ENCODE measurements at places on chromosomes 11 and 22.

DNA sequence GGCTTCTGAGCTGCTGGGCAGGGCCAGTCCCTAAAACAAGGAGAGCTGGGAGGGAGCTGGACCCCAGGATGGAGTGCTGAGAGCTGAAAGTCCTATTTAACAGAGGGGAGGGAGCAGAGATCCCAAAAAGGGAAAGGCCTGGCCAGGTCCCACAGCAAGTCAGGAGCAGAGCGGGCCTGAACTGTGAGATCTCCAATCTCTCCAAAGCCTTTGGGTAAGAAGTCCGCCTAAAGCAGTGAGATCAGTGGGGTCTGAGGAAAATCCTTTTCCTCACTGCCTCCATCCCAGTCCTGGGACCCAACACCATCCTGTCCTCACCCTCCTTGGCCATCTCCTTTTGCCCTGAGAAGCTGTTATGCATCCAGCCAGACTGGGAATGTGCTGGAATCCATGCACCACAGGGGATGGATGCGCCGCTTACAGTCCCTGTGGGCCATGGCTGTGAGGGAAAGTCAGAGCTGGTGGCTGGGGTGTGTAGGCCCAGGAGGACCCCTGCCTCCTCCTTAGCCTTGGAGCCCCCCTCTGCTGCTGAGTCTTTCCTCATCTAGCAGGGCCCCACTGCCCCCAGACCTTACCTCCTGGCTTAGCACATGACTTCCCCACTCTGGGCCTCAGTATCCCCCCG, 8.6 kb downstream of the LRRC75B start:
- no peak for DNase-seq

GRCh38 chr22:22576989-22577427, 17.9 kb upstream of the PRAME start:
- DNase-seq: no peak

DNA sequence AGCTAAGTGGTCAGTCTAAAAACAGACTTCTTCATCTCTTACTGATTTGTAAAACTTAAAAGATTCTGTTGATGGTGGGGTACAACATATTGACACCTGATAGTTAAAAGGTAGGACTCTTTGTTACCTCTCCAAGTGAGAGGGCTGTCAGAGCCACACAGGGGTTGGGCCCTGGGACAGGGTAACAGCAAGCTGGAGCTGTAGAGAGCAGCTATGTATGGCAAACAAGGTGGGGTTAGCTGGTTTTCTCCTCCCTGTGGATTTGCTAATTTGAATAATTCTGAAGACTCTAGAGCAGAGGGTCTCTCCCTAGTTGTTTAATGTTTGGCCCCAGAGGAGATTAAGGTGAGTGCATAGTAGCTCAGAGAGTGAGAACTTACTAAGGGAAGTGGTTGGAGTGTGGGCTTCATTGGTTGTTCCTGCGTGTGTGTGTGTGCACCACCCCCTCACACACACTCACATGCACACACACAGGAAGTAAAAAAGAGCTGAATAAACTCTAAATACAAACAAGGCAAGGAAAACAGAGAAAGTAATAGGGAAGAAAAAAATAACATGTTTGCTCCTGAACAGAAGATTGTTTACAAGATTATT, 9.2 kb upstream of the GAS2 start:
- no peak for DNase-seq

- DNase-seq: no peak
Measured at GRCh38 chr11:30261821-30262220, 31.0 kb downstream of the FSHB start.

- DNase-seq: no peak
Measured at GRCh38 chr11:121649798-121650197, 197.0 kb upstream of the SORL1-AS1 start.

GRCh38 chr11:1305063-1305495, 4.4 kb downstream of the TOLLIP start:
- no peak for DNase-seq

DNA sequence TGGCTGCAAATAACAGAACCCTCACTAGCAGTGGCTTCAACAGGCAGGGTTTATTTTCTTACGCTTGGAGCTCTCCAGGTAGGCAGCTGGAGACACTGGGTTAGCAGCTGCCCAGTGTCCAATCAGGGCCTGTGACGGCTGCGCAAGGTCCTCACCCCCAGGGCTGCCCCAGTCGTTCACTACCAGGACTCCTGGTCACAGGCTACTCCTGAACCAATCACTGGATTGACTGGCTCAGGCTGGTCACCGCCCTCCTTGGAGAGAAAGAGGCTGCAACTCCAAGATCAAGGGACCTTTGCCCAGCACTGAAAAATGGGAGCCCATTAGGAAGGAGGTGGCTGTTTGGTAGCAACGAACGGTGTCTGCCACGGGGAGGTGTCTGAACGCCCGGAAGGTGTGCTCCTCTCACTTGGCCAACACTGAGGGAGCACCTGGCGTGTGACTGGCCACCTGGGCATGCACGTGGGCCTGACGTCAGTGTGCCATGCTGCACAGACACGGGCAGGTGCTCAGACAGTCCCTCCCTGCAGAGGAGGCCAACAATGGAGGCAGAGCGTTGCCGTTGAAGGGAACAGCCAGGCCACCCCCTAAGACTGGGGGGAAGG, 5.1 kb downstream of the ARSA start:
- no peak for DNase-seq

GRCh38 chr11:74412321-74412720, 14.1 kb upstream of the PGM2L1 start:
- no peak for DNase-seq

DNA sequence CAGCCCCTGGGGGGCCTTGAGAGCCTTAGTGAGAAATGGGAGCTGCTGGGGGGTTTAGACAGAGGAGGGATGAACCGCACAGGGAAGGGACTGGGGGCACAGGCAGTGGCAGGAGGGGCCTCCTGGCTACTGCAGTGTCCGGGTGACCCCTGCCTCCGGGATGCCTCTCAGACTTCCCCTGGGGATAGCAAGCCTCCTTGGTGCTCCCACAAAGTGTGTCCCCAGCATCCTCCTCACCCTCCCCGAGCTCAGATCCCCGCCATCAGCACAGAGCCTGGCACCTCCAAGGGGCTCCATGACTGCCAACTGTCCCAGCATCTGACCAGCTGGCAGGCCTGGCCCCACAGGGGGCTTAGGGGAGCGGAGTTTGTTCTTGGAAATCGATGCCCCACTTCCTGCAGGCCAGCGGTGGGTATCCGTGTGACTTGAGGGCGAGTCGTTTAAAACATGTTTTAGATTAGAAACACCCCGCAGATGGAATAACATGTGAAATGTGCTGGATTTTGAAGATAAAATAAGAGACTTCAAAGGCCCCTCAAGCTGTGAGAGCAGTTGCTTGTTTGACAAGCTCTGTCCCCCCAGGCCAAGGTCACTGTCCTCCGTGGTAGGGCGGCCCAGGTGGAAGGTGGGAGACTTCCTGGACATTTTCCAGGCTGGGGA, 13.5 kb upstream of the FLRT1 start:
- no peak for DNase-seq
